ENCODE measurements at places on chromosomes 4 and X.

GRCh38 chrX:140132937-140133336 lies 167.6 kb upstream of the CXorf66 start:
- DNase-seq = no peak

GRCh38 chrX:53269536-53270107 lies 11.8 kb downstream of the IQSEC2 start:
- DNase-seq = no peak

- no peak for DNase-seq
These were observed 21.9 kb downstream of the AP1AR start for GRCh38 chr4:112253382-112254000.

- DNase-seq = peak; percentile 0
These were observed 544.0 kb upstream of the ADGRL3 start for GRCh38 chr4:60656171-60656570.

GRCh38 chr4:106615961-106616360 lies 247.4 kb upstream of the GIMD1 start:
- no peak for DNase-seq

DNA sequence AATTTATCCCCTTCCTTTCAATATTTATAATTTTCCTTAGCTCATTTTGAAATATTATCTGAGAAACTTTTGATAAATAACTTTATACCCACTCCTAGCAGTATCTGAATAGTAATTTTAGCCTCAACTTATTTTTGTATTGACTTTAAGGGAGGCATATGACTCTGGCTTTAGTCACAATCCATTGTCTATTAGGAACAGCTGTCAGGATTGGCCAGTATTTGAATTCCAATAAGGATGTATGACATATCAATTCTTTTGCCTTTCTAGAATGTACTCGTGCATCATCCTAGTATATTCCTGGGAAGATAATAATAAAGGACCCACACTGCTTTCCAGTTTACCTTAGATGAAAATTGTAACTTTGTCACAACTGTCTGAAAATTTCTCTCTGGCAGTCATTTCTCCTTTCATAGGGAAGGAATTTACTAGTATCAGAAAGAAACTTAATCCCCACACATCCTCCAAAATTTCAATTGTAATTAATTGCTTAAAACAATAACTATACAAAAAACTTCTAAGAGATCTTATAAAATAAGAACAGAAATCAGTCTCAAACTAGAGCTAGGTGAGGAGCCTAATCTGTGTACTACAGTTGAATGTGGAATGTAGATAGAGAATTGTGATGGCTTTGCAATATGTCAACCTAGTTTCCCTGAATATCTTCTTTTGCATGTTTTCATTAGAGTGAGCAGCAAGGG lies 121.0 kb upstream of the EPHA5 start:
- no peak for DNase-seq

DNA sequence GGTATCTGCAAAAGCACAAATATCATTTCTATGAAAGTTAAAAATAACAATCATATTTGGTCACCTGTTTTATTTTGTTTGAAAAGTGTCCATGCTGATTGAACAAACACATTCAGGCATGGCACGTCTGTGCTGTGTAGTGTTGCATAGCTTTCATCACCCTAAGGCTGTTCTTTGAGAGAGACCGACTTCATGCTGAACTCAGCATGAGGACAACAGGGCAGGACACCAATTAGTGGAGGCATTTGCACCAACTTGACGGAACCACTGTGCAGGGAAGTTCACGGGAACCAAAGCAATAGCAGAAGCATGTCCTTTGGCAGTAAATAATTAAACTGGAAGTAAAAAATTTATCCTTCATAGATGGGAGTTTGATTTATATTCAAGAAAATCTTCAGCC lies 158.4 kb upstream of the SLC7A11 start:
- DNase-seq = no peak

GRCh38 chr4:57591073-57591472 lies 480.9 kb upstream of the IGFBP7 start:
- DNase-seq = no peak

- peak; percentile 66 for DNase-seq
These were observed 40.5 kb upstream of the BMP3 start for GRCh38 chr4:80989921-80990544.

- DNase-seq = no peak
These were observed 19.9 kb upstream of the TXK start for GRCh38 chr4:48153791-48154550.

DNA sequence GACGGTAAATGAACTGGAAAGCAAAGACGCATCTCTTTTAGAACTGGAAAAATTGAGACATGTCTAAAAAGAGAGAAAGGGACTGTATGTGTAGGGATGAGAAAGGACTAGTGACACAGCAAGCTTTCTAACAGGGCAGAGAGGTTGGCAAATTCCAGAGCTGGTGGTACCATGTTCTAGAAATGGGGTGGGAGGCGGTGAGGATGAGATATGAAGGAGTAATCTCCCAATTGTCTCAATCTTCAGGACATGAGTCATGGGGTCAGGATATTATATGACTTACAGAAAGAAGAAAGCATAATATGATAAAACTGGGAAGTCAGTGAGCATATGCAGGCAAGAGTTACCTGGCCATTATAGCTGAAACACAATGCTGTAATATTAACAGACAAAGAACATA lies 14.2 kb downstream of the TAB3 start:
- DNase-seq = no peak

- no peak for DNase-seq
These were observed 80.5 kb downstream of the TSPAN5 start for GRCh38 chr4:98577956-98578355.

DNA sequence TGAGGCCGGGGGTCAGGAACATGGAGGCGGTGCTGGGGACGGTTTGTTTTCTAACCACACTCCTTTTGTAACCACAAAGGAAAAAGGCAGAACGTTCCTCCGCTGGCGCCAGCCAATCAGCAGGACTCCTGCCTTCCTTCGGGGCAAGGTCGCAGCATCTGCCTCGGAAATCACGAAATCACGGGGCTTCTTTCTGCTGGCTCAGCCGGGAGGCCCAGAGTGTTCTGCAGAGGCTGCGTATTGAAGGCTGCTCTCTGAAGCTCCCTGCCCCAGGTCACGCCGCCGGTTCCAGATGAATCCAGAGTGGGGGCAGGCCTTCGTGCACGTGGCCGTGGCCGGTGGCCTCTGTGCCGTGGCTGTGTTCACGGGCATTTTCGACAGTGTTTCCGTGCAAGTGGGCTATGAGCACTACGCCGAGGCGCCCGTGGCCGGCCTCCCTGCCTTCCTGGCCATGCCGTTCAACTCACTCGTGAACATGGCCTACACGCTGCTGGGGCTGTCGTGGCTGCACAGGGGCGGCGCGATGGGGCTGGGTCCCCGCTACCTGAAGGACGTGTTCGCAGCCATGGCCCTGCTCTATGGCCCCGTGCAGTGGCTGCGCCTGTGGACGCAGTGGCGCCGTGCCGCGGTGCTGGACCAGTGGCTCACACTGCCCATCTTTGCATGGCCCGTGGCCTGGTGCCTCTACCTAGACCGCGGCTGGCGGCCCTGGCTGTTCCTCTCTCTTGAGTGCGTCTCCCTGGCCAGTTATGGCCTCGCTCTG lies 9.4 kb downstream of the TMEM187 start:
- no peak for DNase-seq

- no peak for DNase-seq
These were observed 62.9 kb downstream of the TMPRSS11D start for GRCh38 chr4:67820903-67821302.

DNA sequence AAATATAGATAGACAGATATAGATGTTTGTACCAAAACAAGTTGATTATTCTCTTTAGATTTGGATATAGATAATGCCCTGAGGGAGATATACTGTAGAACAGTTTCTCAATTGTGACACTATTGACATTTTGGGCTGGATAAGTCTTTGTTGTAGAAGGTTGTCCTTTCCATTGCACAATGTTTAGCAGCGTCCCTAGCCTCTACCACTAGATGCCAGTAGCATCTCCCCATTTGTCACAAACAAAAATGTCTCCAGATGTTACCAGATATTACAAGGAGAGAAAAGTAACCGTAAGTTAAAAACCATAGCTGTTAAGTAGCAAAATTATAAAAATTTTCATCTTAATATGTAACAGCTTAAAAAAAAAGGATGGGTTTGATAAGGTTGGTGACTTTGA lies 2595.3 kb downstream of the ARAP2 start:
- peak; percentile 64 for DNase-seq

- no peak for DNase-seq
These were observed 7.6 kb upstream of the KLHL2 start for GRCh38 chr4:165199722-165200121.

DNA sequence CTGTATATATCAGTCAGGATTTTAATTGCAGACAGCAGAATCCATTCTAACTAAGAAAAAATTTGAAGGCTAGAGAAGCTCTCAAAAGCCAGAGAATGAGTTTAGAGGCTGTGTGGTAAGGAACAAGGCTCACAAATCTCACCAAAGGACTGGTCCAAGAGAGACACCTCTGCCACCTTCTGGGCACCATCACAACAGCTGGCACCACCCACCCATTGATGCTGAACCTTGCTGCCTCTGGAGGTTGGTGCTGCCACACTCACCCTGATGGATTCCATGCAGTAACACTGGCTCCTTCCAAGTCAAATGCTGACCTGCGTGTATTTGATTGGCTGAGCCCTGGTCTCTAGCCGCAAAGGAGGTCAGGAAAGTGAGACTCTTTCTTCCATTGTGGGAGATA lies 100.8 kb downstream of the BEND2 start:
- no peak for DNase-seq

- DNase-seq = no peak
These were observed 93.1 kb upstream of the TEX13D start for GRCh38 chrX:124239324-124239723.

- DNase-seq = no peak
These were observed 11.5 kb downstream of the ADRA2C start for GRCh38 chr4:3777669-3778068.

DNA sequence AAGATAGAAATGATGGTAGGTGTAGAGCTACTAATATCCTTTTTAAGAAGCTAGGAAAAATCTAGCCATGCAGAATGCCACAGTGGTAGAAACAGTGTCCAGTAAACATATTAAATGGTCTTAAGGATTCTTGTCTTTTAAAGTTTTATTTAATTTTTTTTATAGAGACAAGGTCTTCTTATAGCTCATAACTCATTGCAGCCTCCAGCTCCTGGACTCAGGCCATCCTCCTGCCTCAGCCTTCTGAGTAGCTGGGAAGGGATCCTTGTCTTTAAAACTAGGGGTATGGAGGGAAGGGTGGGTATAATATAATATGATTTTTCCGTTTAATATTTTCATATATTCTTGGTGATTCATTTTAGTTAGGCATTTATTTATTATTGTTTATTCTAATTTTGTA lies 3.8 kb downstream of the TMEM165 start:
- no peak for DNase-seq

GRCh38 chrX:126141014-126141413 lies 25.1 kb downstream of the DCAF12L2 start:
- DNase-seq = peak; percentile 1

GRCh38 chr4:128915544-128915943 lies 106.0 kb downstream of the JADE1 start:
- no peak for DNase-seq

GRCh38 chr4:37728064-37728463 lies 41.9 kb upstream of the RELL1 start:
- DNase-seq = peak; percentile 83

- DNase-seq = peak; percentile 14
These were observed 122.7 kb downstream of the TMEM164 start for GRCh38 chrX:110125446-110126162.

DNA sequence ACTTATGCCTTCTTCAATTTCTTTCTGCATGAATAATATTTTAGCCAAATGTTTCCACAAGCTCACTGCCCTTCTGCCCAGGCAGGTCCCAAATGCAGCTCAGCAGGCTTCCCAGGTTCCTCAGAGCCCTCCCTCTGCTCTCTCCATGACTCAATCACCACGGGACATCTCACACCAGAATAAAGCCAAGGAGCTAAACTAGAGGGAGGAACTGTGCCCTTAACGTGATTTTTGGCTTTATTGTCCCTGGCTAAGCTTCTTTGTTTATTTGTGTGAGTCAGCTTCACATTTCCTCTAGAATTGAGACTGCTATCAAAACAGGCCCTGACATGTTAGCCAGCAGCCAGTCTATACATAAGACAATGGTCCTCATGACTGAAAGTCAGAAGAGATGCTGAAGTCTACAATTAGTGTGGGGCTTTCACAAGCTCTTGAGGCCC lies 186.4 kb upstream of the GALNT7 start:
- DNase-seq = peak; percentile 75

DNA sequence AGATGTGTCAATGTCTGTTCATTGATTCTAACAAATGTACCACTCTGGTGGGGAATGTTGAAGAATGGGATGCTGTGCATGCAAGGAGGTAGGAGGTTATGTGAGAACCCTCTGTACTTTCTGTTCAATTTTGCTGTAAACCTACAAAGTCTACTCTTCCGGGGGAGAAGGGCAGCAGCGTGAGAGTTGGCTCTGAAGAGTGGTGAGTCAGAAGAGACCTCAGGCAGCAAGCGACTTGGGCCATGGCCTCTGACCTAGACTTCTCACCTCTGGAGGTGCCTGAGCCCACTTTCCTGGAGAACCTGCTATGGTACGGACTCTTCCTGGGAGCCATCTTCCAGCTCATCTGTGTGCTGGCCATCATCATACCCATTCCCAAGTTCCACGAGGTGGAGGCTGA lies 26.7 kb downstream of the MANBA start:
- no peak for DNase-seq

GRCh38 chr4:39889226-39889625 lies 88.5 kb downstream of the PDS5A start:
- DNase-seq = no peak
